ENCODE measurements at places on chromosomes 1 and 21. TPM values are rescaled to one million over a fixed set of nuclear protein-coding genes. Genes with fewer than 3 reads are reported as not detected.

DNA sequence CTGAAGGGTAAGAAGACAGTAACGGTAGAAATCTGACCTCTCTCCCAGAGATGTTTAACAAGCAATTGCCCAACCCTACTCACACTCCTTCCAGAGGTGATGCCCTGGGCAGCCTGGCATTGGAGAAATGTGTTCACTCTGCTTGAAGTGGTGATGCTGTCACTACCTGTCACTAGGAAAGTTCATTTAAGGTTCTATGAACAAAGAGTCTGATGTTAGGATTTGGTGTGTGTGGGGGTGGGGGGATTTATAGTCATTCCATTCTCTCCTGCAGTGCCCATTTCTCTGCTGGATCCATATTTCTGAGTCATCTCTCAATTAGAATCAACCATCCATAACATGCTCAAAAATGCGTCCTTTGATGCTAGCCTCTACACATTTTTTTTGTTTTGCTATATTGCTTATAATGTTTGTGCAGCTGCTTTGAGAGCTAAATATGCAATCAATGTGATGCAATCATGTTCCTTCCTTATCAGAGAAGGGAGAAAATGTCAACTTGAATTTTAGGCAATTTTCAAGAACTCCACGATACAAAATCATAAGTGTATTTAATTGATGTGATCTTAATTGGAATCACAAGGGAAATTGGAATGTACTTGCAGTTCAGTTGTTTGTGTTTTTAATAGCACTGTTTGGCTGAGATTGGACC is 173.9 kb downstream of the DUSP10 start:
- H3K4me1 ChIP-seq = peaks cover 3% of the 10 kb centered on the region
- H3K4me3 ChIP-seq = no peak overlapping the region
- no peak for DNase-seq

DNA sequence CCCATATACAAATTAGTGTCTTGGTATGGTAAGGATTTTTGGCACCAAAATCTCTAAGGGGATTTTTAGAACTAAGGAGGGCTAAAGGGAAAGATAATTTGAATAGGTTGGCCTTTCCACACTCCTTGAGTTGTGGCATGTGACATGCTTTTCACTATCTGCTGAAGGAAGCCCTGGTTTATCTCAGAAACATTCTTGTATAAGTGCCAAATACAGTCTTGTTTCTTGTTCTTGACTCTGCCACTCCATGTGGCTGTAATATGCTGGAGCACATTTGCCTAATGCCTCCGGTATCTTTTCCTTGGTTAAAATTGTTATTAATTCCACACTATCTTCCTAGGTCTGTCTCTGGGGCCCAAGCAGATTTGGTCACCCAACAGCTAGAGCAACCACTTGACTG is 457.0 kb downstream of the USP25 start:
- no peaks in the 10 kb centered on the region for H3K36me3 ChIP-seq
- H3K27me3 ChIP-seq = no peaks in the 10 kb centered on the region
- no peaks in the 10 kb centered on the region for H3K4me1 ChIP-seq
- no peak for DNase-seq
- H3K27ac ChIP-seq = no peak overlapping the region

SPRR2E gene
- not detected for total RNA-seq

DNA sequence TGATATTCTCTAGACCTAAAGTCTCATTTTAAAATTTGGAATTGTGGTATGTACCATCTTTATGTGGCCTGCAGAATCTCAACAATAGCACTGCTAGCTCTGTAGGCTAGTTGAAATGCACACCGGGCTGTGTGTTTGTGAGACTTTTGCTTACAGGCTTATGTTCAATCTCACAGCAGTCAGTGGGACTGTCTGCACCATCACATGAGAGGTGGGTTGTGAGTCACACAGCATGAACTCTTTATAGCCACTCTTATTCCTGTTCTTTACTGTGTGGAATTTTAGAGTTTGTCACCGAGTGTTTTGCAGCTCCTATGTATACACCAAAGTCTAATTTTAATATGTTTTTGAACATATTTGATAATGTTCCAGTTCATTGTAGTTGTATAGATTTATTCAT is 74.6 kb downstream of the RASAL2 start:
- no peak for DNase-seq
- no peaks in the 10 kb centered on the region for H3K27me3 ChIP-seq
- no peaks in the 10 kb centered on the region for H3K36me3 ChIP-seq
- no peak overlapping the region for H3K4me3 ChIP-seq

CADM3 gene
- 0.25 TPM for total RNA-seq

GRCh38 chr21:42145569-42146272 is 73.2 kb upstream of the ABCG1 start:
- no peaks in the 10 kb centered on the region for H3K4me1 ChIP-seq
- no peak overlapping the region for H3K4me3 ChIP-seq
- no peaks in the 10 kb centered on the region for H3K36me3 ChIP-seq
- peak; percentile 46 for DNase-seq
- H3K27me3 ChIP-seq = no peaks in the 10 kb centered on the region
- H3K27ac ChIP-seq = no peak overlapping the region
